ENCODE measurements at places on chromosomes 2 and 18.

GRCh38 chr18:54742659-54743604 lies 85.3 kb upstream of the RAB27B start:
- peak; percentile 95 for DNase-seq

DNA sequence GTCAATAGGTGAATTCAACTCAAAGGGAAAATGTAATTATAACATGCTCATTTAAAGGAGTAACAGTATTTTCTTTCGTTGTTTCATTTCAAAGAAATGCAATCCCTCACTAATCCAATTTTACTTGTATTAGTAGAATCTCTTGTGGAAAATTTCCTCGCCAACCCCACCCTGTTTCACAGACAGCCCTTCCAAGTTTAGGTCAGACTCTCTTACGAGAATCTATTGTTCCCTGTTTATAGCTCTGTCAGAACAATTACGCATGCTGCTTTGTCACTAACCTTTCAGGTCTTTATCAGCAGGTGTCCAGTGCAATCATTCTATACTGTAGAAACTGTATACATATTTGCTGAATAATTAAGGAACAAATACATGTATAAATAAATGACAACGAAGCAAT lies 657.8 kb upstream of the LINC00305 start:
- no peak for DNase-seq

DNA sequence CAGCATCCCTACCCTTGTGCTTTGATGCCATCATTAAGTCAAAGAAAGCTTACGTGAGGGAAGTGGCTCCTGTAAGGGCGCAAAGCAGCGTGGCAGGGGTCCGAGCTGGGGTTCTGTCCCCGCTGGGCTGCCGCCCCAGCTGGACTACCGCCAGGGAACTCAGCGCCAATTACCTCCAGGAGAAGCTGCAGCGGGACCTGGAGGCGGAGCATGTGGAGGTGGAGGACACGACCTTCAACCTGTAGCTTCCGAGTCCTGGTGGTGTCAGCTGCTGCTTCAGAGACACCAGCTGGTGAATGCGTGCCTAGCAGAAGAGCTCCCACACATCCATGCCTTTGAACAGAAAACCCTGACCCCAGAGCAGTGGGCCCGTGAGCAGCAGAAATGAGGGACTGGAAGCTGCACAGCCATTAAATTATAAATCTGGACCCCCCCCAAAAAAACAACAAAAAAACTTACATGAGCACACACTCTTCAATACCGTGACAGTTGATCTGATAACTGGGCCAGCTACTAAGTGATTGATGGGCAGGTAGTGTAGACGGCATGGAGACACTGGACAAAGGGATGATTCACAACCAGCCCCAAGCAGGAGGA lies 20.1 kb upstream of the YES1 start:
- DNase-seq, result no peak

DNA sequence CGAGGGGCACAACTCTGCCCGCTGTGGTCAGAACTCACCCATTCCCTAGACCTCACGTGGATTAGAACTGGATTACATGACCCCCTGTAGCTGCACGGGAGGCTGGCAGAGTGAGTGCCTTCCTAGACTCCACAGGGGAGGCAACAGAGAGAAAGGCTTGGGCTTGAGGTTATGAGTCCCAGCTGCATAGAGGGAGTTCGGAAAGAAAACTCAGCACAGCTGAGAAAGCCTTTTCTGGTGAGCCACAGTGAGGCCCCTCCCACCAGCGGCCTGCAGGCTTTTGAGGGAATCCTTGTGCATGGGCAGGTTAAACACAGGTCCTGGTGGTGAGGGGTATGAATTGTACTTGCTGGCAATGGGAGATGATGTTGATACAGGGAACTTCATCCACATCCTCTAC lies 217.3 kb downstream of the FHOD3 start:
- no peak for DNase-seq

DNA sequence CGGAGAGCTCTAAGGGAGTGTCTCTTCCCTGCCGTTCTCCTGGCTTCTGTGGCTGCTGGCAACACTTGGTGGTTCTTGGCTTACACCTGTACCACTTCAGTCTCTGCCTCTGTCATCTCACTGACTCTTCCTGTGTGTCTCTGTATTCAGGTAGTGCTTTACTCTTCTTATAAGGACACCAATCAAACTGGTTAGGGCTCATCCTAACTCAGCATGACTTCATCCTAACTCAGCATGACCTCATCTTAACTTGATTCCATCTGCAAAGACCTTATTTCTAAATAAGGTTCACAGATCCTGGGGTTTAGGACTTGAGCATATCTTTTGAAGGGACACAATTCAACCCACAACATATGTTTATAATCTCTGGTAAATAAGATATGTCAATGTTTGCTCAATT lies 51.6 kb upstream of the DSEL start:
- DNase-seq, result no peak

GRCh38 chr2:8441986-8442385 lies 239.9 kb upstream of the ID2 start:
- no peak for DNase-seq

GRCh38 chr18:41526054-41526453 lies 429.0 kb upstream of the PIK3C3 start:
- no peak for DNase-seq

DNA sequence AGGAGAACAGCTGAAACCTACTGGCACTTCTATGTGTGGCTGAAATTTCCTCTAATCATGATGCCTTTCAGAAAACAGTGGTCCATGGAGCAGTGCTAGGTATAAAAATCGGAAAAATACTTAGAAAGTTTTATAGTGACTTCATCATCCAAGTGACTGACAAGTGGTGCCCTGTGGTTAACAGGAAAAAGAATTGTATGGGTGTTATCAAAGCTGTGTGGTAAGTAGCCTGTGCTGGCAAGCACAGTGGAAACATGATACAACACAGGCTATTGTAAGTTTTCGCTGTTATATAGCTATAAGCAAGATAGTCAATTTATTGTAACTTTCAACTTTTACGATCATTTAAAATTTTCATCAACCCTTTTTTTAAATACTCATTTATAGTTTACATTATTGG lies 1599.7 kb upstream of the ZEB2 start:
- DNase-seq, result no peak

- no peak for DNase-seq
Measured at GRCh38 chr2:160812830-160813505, 319.4 kb upstream of the RBMS1 start.

DNA sequence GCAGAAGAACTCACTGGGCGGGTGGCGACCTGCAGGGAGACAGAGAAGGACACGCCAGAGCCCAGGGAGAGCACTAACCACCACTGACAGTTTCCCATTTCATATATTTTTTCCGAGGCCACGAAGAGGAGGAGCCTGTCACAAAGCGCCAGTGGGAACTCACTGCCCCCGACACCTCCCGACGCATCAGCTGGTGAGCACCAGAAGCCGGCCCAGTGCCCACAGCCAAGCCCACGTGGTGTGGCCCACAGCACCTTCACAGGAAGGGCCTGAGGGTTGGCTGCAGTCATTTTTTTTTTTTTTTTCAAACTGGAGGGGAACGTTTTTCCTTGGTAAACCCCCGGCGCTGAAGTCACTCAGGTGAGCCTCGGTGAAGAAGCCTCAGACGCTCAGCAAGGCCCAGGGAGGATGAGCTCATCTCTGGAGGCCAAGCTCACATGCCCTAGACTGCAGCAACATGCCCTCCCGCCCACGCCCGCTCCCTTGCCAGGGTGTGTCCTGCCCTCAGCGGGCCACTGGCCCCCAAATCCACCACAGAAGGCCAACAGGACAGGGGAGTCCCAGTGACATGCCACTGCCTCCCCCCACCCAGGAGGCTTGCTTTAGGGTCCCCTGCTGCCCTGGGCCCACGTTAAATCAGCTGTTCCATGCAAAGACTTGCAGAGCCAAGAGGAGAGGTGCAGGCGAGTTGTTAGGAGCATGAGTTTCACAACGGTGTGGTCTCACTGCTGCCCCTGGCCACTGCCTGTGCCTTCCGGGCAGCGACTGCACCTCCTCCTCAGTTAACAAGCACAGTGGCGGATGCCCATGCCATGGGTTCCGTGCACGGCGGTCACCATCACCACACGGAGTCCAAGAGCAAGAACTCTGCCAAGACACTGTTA lies 68.1 kb downstream of the PARD6G start:
- DNase-seq, result no peak

- DNase-seq, result no peak
Measured at GRCh38 chr2:102285368-102285767, 26.0 kb upstream of the IL1RL1 start.

DNA sequence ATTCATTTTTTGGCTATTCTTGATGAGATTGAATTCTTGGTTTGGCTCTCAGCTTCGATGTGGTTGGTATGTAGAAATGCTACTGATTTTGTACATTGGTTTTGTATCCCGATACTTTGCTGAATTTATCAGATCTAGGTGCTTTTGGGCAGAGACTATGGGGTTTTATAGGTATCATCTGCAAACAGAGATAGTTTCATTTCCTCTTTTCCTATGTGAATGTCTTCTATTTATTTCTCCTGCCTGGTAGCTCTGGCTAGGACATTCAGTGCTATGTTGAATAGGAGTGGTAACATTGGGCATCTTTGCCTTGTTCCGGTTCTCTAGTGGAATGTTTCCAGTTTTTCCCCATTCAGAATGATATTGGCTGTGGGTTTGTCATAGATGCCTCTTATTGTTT lies 5.5 kb upstream of the TACR1 start:
- no peak for DNase-seq

DNA sequence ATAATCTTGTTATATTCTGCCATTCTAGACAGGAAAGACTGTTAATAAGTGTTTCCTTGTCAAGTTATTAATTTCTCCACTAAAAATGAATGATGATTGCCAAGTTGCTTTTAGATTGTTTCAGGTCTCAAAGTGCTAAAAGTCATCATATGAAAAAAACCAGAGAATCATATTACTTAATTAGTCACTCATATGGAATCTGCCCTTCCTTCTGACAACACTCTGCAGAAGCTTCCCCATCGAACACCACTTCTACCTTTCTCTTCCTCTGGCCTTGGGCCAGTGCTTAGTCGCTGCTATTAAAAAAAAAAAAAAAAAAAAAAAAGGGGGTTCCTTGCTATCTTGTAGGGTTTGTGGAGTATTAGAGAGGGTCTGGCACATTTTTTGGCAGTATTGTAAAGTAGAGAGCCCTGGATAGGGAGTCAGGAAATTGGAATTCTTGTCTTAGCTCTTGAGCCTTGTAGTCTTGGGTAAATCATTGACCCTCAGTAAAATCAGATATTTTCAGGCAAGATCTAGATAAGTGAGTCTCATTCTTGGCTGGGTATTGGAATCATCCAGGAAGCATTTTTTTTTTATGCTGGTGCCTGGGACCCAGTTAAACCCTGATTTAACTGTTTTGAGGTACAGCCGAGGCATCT lies 141.7 kb upstream of the CCDC68 start:
- peak; percentile 82 for DNase-seq

- no peak for DNase-seq
Measured at GRCh38 chr18:75204269-75204731, 4.6 kb downstream of the PTGR3 start.

DNA sequence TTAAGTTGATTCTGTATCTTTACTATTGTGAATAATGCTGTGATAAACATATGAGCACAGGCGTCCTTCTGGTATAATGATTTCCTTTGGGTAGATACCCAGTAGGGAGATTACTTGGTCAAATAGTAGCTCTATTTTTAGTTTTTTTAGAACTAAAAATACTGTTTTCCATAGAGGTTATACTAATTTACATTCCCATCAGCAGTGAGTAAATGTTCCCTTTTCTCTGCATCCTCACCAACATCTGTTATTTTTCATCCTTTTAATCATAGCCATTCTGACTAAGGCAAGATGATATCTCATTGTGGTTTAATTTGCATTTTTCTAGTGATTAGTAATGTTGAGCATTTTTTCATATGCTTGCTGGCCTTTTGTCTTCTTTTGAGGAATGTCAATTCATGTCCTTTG lies 35.1 kb downstream of the PMS1 start:
- DNase-seq, result peak; percentile 84

- peak; percentile 83 for DNase-seq
Measured at GRCh38 chr2:160315337-160315736, 115.3 kb upstream of the ITGB6 start.

DNA sequence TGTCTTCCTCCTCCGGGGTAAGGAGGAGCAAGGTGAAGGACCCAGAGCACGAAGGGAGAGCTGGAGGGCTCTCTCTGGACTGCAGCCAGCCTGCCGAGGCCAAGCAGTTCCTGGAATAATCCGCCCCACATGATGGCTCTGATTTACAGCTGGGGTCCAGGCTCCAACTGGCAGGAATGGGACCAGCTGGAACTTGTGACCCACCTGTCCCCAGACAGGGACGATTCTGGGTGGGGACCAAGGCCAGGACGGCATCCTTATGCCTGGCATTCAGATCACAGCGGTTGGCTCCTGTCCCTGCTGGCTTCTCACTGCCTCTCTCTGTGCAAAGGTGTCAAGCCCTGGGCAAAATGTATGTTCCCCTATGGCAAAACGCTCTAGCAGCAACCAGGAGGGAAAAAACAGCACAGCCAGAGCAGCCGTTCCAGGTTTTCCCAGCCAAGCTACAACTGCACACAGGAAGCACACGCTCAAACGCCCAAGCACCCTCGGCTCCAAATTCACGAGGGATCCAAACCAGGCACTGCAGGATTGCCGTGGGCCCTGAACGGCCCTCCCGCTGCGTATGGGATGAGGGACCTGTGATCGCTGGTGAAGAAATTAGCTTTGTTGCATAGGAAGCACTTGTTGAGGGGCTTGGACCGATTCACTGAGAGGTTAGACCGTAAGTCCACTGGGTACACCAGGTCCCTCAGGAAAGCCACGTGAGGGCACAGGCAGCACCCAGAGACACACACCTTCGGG lies 35.8 kb downstream of the FAM178B start:
- DNase-seq, result no peak

DNA sequence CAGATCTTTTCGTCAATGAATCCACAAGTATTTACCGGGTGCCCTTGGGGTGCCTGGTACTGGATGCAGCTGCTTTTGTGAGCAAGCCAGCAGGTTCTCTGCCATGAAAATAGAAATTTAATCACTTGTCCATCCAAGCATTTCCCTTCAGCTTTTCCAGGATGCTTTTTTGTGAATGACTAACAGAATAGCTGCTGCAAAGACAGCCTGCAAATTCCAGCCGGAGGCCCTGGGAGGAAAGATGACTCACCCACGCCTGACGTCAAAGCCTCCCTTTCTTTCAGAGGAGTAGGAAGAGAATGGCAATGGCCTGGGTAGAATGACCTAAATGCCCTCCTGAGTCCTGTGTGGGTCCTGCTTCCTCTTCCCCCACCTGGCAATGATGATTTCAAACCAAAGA lies 111.9 kb downstream of the AP1S3 start:
- peak; percentile 98 for DNase-seq

- DNase-seq, result peak; percentile 77
Measured at GRCh38 chr18:36809590-36810381, 19.0 kb downstream of the TPGS2 start.

GRCh38 chr18:26255695-26256622 lies 29.7 kb downstream of the TAF4B start:
- no peak for DNase-seq

DNA sequence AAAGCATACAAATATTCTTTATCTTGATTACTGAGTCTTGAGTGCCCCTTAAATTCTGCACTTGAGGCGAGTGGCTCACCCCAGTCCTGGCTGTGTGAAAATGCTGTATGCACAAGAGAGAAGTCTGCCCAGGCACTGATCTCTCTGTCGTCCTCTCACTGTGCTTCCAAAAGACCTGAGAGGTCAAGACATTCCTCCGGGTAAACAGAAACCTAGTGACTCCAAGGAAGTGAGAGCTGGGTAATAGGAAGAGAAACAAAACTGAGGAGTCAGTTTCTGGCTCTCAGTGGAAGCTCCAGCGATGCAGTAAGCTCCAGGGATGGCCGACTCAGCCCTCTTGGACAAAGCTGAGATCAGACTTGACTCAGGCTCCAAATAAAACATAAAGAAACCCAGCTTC lies 70.9 kb downstream of the AAK1 start:
- peak; percentile 42 for DNase-seq

- DNase-seq, result no peak
Measured at GRCh38 chr2:159010963-159011362, 42.5 kb downstream of the TANC1 start.

- no peak for DNase-seq
Measured at GRCh38 chr2:96864343-96865091, 5.4 kb downstream of the SEMA4C start.
